ENCODE measurements at places on chromosomes 2 and 18. TPM values are rescaled to one million over a fixed set of nuclear protein-coding genes. Genes with fewer than 3 reads are reported as not detected.

Gene ACOXL
- total RNA-seq, result not detected

Gene CRYGC
- total RNA-seq, result not detected

Gene HJURP
- total RNA-seq, result 1.5 TPM

Gene OTOS
- 1.2 TPM for total RNA-seq

Gene MAP3K19
- total RNA-seq, result not detected

Gene CCDC68
- 4.6 TPM for total RNA-seq

Gene GNAL
- total RNA-seq, result 0.15 TPM

Gene DNER
- total RNA-seq, result 0.44 TPM

Gene PLCL1
- 1.6 TPM for total RNA-seq

Data from smooth muscle cell of trachea (primary cell).